Activated T-cell treated with anti-CD3 and anti-CD28 coated beads for 48 hours (primary cell): ENCODE measurements at places on chromosomes 5 and 9.
A peak's percentile ranks its signal among the peaks of the same experiment; 100 is the strongest.

DNA sequence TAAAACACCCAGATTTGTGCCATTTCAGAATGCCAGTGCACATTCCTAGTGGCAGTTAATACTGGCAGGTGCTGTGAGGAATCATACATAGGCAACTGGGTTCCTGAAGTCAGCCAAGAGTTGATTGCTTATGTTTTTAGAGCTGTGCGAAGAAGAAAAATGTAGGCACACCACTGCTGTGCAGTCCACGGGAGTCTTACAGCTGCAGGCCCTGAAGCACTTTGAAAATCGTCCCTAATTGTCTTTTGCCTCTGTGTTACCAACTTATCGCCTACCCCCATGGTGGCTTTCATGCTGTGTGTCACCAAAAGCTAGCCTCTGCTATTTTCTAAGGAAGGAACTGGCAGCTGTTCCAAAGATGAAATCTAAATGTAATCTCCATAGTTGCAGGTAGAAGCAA, 263.9 kb downstream of the ARRDC3 start:
- no peak for DNase-seq

DNA sequence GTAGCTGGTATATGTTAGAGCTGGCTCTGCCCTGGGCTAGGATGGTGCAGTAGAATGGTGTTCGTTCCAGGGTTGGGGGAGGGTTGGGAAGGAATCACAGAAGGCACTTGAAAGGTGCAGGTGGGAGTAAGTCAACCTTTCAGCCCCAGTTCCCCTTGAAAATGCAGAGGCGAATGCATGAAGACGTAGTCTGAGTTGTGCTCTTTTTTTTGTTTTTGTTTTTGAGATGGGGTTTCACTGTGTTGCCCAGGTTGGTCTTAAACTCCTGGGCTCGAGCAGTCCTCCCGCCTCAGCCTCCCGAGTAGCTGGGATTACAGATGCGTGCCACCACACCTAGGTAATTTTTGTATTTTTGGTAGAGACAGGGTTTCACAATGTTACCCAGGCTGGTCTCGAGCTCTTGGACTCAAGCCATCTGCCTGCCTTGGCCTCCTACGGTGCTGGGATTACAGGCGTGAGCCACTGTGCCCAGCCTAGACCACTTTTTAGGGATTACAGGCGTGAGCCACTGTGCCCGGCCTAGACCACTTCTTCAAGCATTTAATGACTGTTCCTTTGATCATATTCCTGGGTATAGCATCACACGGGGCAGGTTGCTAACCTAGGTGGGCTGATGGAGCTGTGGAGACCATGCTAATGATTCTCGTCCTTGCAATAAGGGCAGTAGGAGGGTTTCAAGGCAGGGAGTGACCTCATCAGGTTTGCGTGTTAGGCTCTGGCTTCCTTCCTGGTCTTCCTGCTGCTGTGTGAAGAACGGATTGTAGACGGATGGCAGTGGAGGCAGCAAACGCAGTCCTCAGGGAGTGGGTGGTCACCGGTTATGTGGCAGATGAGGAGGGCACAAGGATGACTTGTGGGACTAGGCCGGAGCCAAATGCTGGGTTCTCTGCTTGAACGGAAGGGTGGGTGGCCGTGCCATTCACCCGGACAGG, 13.7 kb downstream of the EHMT1 start:
- no peak for DNase-seq

GRCh38 chr5:131019601-131020315, 145.3 kb downstream of the HINT1 start:
- DNase-seq: no peak

DNA sequence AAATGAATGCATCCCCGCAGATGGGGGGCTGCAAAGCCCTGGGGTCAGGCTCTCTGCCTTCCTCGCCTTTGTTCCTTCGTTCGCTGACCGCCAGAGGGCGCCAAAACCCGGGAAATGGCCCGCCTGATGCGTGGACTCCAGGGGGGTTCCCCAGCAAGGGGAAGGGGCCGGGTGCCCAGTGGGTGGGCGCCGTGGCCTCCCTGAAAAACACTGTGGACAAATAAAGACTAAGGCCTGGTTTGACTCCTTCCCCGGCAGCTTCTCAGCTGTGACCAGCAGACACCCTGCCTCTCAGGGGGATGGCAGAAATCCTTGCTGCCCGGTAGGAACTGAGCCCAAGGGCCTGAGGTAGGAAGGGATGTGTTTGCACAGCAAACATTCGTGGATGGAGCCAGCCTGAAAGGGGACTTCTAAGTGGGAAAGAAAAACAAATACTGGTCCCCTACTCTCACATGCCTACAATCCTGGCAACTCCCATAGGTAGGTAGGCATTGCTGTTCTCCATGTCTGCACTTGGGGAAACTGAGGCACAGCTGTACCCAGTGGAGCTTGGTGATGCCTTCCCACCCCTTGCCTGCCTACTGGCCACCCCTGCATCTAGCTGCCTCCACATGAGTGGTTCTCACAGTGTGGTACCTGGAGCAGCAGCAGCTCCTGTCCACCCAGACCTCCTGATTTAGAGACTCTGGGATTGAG, 57.7 kb downstream of the DUSP1 start:
- peak; percentile 63 for DNase-seq

GRCh38 chr5:130032807-130033206, 128.5 kb downstream of the CHSY3 start:
- no peak for DNase-seq

GRCh38 chr9:114525513-114525912, 20.2 kb upstream of the WHRN start:
- no peak for DNase-seq

GRCh38 chr5:30040488-30041118, 1152.9 kb upstream of the CDH6 start:
- no peak for DNase-seq

DNA sequence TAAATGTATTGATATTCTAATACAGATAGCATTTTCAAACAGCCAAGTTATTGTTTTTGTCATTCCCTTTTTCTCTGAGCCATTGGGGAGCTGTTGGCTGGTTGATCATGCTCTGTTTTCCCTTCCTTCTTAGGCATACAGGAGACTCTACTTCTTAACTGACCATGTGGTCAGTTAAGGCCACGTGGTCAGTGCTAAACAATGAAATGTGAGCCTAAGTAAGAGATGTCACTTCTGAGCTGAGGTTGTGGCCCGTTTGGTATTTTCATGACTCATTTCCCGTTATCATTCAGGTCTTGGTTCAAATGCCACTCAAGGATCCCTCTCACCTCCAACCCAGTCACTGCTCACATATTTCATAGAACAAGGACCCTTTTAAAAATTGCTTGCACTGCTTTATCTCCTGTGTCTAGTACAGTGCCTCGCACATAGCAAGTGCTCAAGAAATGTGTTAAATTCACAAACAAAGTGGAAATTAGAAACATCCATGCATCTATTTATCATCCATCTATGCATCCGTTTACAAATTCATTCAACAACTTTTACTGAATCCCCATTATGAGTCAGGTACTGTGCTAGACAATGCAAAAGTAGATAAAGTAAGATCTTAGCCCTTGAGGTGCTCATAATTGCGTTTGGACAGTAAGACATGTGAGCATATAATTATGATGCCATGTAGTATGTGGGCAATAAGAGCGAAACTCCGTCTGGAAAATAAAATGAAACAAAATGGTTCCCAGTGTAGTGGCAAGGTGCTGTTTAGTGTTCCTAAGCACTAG, 50.7 kb downstream of the ARRDC3 start:
- DNase-seq: no peak

GRCh38 chr5:84248013-84248412, 136.7 kb downstream of the EDIL3 start:
- no peak for DNase-seq

DNA sequence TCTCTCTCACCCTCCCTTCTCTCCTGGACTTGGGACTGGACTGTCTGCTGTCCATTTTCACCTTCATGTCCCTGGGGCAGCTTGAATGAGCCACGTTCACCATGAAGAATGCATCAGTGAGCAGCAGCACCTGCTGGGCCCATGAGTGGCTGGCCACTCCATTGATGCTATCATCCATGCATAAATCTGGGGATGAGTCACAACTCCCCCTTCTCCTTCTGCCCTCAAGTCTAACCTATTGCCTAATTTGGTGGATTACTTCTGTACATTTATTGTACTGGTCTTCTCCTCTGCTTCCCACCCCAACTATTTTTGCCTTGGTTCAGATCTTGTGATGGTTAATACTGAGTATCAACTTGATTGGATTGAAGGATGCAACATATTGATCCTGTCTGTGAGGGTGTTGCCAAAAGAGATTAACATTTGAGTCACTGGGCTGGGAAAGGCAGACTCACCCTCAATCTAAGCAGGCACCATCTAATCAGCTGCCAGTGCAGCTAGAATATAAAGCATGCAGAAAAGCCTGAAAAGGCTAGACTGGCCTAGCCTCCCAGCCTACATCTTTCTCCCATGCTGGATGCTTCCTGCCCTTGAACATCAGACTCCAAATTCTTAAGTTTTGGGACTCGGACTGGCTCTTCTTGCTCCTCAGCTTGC, 46.7 kb downstream of the GDNF start:
- DNase-seq: no peak

DNA sequence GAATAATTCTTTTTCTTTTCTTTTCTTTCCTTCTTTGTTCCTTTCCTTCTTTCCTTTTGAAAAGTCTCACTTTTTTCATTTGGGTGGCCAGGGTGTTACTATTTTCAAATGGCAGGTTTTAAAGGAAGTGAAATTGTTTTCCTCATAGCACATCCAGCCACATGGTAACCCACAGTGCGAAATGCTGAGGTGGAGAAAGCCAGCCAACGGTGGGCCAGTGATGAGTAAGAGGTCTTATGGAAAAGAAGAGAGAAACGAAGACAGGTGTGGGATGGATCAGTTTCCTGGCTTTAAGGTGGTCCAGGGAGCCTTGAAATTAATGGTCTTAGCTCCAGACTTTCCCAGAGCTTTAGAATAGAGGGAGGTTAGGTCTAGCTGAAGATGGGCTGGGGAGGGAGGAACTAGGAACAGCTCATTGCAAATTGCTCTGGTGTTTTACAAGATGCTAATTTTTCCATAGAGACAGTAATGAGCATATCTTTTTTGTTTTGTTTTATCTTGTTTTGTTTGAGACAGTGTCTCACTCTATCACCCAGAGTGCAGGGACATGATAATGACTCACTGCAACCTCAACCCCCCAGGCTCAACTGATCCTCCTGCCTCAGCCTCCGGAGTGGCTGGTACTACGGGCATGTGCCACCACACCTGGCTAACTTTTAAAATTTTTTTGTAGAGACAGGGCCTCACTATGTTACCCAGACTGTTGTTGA, 17.8 kb downstream of the ITK start:
- no peak for DNase-seq

DNA sequence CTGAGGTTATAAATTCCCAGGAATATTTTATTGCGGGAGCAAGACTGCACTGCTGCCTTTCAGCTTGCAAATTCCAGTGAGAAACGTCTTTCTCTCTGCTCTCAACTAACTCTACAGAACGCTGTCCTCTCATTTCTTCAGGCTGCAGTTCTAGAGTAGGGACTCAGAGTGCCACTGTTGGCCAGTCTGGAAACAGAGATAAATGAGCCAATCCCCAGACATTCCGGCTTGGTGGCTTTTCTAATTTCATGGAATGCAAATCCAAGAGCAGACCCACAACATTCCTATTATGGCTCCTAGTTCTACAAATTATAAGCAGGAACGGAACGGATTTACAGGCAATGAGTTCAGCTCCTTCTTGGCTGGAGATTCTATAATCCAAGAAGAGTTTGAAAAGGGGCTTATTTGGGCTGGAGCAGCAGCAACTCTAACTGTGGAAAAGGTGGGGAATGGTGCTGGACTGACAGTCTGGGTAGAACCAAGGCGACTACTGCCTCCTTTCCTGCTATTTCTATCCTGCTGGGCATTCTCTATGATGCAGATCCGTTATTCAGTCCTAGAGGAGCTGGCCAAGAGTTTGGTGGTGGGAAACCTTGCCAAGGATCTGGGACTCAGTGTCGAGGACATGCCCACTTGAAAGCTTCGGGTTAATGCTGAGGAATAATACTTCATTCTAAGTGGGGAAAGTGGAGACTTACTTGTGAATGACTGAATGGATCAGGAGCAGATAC, 9.3 kb downstream of the PCDHGA12 start:
- DNase-seq: no peak

- no peak for DNase-seq
Measured at GRCh38 chr9:74960561-74960960, 7.8 kb upstream of the C9orf40 start.
